Left colon (tissue), 2 donors: ENCODE measurements at places on chromosomes 12 and 14. TPM values are rescaled to one million over a fixed set of nuclear protein-coding genes. Genes with fewer than 3 reads are reported as not detected.

SLC6A13 gene
- total RNA-seq, result not detected

DNA sequence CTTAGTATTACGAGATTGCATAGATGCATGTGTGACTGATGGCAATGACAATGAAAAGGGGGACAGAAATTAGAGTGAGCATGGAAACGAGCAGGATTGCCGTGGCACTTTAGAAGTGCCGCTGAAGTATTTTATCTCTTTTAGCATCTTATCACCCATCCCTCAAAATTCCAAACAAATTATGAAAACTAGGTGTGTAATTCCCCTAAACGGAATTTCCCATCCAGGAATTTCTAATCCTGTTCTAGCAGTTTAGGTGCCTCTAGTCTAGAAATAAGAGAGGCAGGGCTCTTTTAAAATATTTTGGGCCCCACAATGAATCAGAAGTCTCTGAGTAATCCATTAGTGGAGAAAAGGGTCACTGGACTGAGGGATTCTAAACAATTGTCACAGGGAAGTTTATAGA lies 947 bp downstream of the TMEM52B start:
- no peak for DNase-seq

- DNase-seq, result peak; percentile 42
These were observed 53.3 kb downstream of the PITPNM2 start for GRCh38 chr12:123097561-123098084.

DNA sequence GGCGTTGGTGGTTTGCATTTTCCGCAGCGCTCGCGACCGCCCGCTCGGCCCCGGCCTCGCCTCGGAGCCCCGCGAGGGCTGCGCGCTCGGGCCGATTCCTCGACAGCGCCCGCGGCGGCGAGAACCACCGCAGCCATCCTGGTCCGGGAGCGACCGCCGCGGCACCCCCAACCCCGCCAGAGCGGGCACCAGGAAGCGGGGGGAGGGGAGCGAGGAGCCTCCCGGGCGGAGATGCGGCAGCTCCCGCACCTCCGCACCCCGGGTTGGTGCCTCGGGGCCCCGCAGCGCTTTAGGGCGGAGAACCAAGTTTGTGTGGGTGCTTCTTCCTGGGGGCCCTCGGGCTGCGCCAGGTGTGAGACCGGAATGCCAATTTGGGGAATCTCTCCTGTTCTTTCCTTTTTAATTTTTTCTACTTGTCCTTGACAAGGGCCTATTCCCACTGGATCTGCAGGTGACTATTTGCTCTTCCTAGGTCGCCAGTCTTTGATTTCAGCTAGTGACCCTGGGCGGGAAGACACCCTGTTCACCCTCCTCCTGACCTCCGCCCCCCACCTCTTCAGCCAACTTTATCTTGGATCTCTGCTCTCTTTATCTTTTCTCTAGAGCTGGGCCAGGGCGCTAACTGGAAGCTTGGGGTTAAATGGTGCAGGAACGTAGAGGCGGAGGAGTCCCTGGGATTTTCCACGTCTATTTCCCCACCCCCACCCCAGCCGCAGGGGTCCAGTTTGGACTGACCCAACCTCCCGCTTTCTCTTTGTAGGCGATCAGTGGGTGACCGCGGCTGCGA lies at the start of gene SOCS2:
Gene SOCS2, plus strand, starts transcription at position 751 of the 787 bp plus-strand sequence. CDS start 223 bp downstream, outside the sequence.
- DNase-seq, result peak; percentile 59

TEAD4 gene
- total RNA-seq, result 6.0 TPM

GRCh38 chr14:23929136-23929535 lies 24.4 kb upstream of the DHRS4 start:
- DNase-seq, result no peak

- DNase-seq, result no peak
These were observed 127.0 kb downstream of the APAF1 start for GRCh38 chr12:98771811-98772752.

GRCh38 chr12:51070004-51070403 lies 13.4 kb downstream of the CSRNP2 start:
- DNase-seq, result no peak

GRCh38 chr14:103057028-103057371 lies 349 bp downstream of the CDC42BPB start:
- peak; percentile 46 for DNase-seq

PZP gene
- not detected for total RNA-seq

- DNase-seq, result no peak
These were observed 37.9 kb downstream of the WBP11 start for GRCh38 chr12:14765398-14765797.

DNA sequence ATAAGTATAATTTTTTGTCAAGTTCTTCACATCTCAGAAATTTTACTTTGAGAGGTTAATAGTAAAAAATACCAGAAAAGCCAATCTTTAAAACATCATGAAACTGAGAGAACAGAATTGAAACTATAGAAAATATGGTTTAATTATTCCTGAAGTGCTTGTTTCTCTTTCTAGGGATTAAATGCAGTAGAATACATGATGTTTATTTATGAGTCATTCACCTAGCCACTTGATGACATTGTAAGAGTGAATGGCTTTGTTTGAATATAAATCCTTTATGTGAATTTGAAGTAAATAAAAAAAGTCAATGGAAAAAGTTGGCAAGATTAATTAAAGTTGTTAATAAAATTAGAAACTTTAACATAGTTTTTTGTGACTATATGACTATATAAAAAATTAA lies 48.4 kb downstream of the KTN1 start:
- no peak for DNase-seq

DNA sequence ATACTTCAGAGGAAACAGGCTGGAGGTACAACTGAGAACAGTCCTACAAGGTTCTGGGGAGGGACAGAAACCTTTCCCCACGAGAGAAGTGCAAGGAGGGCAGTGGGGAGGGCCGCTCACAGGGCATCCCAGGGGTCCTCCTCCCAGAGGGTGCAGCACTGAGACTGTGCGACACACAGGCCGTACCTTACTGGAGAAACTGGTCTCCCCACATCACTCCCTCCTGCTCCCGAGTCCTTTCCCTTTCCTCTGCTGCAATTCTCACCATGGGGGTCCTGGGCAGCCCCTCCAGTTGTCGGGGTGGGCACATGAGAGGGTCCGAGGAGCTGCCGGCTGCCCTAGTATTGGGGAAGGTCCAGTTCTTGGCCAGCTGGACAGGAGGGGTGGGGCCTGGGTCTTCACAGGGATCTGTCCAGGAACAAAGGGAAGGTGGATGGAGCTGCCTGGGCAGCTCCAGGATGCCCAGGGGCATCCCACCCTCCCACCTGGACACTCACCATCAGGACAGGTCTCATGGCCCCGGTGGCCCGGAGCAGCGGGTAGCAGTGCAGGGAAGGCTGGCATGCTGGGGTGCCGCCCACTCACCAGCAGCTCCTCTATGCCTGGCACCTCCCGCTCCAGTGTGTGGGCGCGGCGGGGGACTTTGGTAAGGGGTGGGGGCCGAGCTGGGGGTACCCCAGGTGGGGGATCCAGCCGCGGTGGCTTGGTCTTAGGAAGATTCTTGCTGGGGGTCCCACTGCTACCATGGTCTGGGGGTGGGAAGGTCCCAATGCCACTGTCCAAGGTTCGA lies 35.8 kb downstream of the NCKAP5L start:
- no peak for DNase-seq

ASCL1 gene
- 0.12 TPM for total RNA-seq

- no peak for DNase-seq
These were observed 747.4 kb downstream of the VRK1 start for GRCh38 chr14:97544571-97544970.

GRCh38 chr12:71581206-71581605 lies 82.4 kb downstream of the ZFC3H1 start:
- peak; percentile 17 for DNase-seq

DNA sequence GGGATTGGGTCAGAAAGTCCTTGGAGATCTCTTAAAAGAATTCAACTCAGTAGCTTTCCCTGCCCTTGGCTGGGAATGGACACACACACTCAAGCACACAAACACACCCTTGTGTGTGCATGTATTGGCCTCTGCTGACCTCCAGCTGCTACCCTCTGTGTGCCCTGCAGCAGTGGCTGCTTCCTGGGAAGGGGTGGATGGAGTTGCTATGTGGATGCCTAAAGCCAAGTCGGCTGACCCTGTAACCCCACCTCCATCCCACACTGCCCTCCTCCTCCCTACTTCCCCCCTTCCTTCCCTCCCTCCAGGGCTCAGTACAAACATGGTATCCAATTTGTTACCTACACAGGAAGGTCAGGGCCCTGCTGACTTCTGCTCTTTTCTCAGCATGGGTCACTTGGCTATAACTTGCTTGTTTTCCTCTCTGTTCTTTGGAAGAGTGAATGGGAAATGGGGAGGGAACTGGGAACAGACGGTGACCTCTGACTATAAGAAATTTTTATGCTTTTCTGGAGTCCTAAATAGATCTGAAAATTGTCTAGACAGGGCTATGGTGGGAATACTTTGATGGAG lies 351.6 kb upstream of the TBX3 start:
- DNase-seq, result no peak

KRT8 gene
- 4,291 TPM for total RNA-seq

DNA sequence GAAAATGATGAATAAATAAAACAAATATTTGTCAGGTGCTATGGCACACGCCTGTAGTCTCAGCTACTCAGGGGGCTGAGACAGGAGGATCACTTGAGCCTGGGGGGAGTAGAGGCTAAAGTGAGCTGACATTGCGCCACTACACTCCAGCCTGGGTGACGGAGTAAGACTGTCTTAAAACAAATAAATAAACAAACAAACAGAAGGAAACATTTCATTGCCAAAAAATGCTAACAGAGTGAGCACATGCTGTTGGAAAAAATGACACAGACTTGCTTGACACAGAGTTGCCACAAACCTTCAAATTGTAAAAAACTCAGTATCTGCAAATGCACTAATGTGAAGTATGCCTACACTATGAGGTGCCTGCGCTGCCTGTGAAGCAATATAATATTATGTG lies 50.8 kb upstream of the AP4S1 start:
- no peak for DNase-seq

- no peak for DNase-seq
These were observed 87.4 kb upstream of the FZD10 start for GRCh38 chr12:130074661-130075406.

- DNase-seq, result no peak
These were observed 193.9 kb upstream of the PLXNC1 start for GRCh38 chr12:93954166-93955112.

DNA sequence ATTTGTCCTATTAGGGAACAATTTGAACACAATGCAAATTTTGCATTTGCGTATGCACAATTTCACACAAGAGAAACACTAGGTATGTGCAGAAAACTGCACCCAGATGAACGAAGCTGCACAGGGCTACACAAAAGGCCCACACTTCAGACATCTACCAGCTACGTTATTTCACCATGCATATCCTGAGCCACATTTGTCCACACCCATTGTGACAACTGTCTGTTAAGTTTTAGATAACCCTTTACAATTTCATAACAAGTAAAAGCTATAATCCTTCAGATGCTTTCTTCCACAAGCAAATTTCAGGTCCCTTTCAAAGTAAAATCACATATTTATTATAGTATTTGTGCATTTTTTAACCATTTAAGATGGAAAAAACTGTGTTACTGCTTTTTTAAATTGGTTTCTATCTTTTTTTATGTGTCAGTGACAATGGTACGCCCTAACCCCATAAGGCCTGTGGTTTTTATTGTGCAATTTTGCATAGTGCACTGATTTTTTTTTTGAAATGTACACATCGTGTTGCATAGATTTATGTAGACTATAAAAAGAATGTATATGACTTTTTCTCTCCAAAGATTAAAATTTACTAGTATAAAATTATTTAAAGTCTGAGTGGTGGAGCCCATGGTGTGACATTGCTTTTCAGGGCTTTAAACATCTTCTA lies 87.8 kb upstream of the BTG1 start:
- no peak for DNase-seq

DNA sequence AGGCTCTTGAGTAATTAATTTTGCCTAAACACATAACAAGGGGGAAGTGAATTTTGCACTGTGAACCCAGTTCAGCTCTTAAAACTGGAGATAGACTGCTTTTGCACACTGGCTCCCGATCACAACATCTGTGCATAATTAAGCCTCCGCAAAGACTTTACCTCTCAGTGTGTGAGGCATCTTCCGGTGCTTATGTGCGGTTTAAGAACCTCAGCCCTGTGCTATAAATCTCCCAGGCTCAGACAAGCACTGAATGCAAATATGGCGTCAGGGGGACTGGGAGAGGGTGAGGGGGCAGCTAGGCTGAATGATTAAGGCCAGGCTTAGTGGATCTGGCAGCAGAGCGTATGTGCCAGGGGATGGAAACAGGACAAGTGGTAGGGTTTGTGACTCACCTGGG lies 103.3 kb downstream of the ADCK1 start:
- DNase-seq, result no peak

DNA sequence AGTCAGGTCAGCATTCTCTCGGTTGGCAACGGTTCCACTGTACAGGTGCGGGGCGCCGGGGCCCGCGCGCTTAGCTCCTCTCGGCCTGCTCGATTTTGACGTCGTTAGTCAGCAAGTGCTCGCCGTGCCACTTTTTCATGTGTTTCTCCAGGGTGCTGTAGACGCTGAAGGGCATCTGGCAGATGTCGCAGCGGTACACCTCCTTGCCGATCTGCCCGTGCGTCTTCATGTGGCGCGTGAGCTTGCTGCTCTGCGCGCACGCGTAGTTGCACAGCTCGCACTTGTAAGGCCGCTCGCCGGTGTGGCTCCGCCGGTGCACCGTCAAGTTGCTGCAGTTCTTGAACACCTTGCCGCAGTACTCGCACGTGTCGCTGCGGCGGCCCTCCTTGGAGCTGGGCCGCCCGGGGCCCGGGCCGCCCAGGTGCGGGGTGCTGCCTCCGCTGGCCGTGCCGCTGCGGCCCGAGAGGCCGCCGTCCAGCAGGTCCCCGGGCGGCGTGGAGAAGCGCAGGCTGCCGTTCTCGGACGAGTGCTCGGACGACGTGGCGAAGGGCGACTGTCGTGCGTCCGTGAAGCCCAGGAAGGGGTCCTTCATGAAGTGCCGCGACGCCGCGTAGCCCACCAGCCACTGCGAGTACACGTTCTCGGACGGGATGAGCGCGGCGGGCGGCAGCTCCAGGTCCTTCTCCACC lies 97.8 kb downstream of the BCL11B start:
- DNase-seq, result no peak

GRCh38 chr14:92527721-92528120 lies 14.1 kb downstream of the RIN3 start:
- no peak for DNase-seq

DNA sequence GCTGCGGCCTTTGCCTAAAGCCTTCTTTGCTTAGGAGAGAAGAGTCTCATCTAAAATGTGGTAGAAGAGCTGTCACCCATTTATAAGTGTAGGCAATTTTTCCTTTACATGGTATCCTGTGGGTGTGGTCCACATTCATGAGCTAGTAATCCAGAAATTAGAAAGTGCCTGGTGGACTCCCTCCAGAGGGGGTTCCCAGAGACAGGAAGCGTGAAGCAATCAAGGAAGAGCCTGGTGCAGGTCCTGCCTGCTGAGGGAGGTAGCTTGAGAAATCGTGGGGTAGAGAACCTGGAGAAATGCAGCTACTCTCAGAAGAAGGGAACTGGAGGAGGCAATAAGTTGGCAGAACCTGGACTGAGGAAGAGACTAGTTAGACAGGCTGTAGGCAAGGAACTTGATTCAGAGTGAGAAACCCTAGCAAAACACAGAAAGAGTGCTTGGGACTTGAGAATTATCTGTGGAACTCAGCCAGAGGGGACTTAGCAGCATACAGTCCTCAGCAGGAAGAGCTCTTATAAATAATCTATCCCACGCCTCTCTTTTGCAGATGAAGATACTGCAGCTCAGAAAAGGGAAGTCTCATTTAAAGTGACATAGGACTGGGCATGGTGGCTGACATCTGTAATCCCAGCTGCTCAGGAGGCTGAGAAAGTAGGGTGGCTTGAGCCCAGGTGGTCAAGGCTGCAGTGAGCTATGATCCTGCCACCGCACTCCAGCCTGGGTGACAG lies 182.4 kb upstream of the CCND2 start:
- no peak for DNase-seq

OASL gene
- total RNA-seq, result 16.6 TPM

ABCC9 gene
- total RNA-seq, result 5.9 TPM
